ENCODE measurements at places on chromosomes 7 and 10.

GRCh38 chr10:19638896-19639233 is 177.4 kb upstream of the PLXDC2 start:
- DNase-seq, result no peak

GRCh38 chr7:127635659-127636285 is 16.2 kb upstream of the SND1 start:
- DNase-seq, result no peak

DNA sequence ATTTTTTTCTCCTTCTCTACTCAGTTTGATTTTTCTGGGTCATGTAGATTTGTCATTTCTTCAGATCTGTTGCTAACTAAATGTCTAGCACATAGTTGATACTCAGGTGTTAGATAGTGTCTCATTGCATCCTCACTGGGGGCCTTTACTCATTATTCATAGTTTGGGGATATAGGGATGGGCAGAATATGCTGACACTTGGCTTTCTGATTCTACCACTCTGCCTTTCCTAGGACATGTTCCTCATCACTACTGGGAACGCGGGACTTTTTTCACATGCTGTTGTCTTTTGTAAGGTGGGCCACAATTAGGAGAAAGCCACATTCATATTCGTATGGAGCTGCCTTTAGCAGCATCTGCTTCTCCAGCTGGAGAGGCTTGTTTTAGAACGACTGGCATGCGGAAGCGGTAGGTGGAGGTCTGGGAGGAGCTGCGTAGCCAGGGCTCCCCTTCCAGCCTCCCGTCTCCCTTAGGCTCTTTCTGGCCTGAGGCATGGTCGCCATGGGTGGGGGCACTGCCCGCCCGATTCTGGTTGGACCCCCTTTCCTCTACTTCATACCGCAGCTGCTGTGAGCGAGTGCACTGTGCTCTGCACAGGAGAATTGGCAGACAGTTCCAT is 78.8 kb downstream of the SND1 start:
- DNase-seq, result no peak

DNA sequence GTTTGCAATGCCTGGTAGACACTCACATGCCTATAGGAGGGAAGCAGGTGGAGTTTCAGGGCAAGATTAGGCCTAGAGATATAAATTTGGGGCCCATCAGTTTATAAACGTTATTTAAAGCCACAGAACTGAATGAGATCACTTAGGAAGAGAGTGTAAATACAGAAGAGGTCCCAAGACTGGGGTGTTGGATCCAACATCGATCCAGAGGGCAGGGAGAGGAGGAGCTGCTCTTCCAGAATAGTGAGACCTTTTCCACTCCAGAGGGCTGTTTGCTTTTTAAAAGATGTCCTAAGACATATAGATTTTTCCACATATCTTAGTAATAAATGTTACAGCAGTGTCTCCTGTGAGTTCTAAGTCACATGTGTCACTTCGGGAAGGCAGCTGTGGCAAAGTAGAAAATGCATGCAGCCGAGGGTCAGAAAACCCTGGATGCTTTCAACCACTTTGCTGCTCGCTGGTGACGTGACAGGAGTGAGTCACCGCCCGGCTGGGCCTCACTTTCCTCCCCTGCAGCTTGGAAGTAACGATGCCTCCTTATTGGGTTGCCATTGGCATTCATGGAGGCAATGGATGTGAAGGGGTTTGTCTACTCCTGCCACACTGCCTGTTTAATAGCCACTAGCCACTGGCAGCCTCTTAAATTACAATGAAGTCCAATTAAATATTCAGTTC is 95.4 kb downstream of the TRIL start:
- DNase-seq, result no peak

DNA sequence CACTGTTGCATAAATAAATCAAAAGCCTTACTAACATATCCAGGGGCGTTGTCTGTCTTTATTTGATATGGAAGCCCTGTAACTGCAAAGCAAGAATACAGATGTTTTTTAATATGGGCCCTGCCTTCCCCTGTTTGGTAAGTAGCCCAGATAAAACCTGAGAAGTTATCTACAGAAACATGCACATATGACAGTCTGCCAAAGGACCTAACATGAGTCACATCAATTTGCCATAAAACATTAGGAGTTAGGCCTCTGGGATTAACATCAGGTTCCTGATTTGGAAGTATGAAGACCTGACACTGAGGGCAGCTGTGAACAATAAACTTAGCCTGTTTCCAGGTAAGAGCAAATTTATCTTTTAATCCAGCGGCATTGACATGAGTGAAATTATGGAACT is 1588.8 kb downstream of the REEP3 start:
- no peak for DNase-seq

DNA sequence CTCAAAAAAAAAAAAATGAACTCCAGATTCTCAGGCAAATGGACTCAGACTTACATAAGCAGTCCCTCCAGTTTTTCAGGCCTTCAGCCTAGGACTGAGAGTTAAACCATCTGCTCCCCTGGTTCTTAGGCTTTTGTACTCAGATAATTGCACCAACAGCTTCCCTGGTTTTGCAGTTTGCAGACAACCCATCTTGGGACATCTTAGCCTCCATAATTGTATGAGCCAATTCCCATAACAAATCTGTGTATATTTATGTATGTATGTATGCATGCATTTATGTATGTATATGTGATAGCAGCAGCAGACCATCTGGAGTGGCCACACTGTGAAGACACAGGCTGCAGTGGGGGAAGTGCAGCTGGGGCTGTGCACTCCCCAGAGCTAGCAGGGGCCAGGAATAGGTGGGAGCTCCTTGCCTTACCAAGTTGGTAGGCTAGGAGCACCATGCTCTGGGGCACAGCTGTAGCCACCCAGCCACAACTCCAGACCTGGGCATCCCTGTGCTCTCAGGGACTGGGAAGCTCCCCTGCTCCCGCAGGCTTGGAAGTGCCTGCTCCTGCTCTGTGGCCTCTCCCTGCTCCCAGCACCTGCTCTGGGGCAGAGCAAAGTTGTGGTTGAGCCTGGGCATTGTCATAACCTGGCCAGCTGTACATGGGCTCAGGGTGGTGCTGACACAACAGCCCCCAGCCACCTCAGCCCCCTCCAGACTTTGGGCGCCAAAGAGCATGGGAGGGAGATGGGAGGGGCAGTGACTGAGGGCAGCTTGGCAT is 8.9 kb upstream of the KLHL7 start:
- no peak for DNase-seq

- no peak for DNase-seq
These were observed 70.5 kb downstream of the ZNF503 start for GRCh38 chr10:75331081-75331480.

- no peak for DNase-seq
These were observed 7.9 kb downstream of the NUDT13 start for GRCh38 chr10:73117976-73118743.

DNA sequence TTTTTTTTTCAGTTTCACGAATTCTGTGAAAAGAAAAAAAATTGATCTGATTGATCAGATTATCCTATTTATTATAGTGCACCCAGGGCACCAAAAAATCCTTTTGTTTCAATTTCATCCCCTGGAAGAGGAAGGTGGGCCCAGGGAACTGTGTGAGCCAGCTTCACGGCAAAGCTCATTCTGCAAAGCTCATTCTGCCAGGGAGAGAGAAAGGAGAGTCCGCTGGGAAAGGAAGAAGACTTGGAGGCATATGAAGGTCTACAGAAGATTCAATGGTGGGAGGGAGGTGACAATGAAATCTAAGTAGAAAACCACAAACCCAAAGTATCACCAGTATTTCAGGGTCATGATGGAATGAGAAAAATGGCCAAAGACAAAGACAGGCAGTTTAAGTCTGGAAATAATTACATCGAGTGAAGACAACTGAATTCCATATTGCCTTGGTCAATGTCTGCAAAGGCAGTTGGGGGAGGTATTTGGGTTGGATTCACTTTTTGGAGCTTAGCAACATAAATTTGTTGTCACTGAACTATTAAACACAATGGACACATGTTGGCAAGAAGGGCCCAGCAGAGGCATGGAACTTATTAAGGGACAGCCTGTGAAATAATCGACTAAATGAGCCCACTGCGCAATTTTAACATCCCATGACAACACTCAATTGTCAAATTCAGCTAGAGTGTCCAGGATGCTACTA is 587.8 kb upstream of the MKI67 start:
- no peak for DNase-seq

- DNase-seq, result no peak
These were observed 667.1 kb downstream of the INHBA start for GRCh38 chr7:41035794-41036193.

DNA sequence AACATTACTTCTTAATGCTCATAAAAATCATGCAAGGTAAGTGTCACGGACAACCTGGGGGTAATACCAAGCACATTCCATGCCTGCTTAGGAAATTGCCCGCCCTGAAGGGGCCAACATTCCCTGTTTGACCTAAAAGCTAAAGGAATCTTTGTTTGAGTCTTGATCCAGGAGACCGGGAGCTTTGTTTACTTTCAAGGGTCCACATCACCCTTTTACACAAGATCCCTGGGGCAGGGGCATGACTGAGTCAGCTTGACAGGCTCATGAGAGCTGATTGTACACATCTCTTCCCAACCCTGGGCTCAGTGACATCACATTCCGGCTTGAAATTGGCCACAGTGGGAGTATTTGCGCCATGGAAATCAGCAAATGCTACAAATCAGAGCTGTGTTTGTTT is 248.1 kb upstream of the HABP2 start:
- DNase-seq, result no peak

- no peak for DNase-seq
These were observed 345.0 kb upstream of the STEAP1 start for GRCh38 chr7:89809291-89809690.

- no peak for DNase-seq
These were observed 677 bp downstream of the SKAP2 start for GRCh38 chr7:26863518-26864308.

GRCh38 chr7:43849047-43849446 is 20.3 kb downstream of the MRPS24 start:
- DNase-seq, result no peak

DNA sequence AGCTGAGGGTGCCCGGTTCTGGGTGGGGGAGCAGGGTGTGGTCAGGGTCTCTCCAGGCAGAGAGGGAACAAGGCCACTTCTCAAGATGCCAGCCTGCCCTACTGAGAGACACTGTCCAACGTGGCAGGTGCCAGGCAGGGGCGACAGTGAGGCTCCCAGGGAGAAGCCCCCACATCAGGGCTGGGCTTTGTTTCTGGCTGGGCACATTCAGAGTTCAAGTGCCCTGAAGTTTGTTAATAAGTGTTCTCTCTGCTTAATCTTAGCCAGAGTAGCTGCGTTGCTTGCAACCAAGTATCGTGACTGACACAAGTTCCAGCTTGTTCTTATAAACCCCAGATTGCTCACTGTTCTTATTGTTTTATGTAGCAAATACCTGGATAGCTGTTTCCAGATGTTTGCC is 21.8 kb downstream of the FOXL3 start:
- DNase-seq, result no peak

DNA sequence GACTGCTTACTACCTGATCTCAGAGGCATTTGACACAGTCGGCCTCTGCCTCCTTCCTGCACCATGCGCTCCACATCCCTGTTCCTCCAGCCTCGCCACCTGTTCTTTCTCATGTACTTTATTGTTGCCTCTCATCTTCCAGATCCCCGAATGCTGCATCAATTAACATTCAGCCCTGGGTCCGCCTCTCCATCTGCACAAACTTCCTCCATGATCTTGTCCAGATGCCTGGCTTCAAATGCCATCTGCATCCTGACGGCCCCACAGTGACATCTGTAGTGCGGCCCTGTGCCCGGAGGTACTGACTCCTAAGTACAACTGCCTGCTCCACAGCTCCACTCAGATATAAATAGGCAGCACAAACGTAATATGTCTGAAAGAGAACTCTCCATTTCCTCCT is 51.2 kb upstream of the STK17A start:
- no peak for DNase-seq

DNA sequence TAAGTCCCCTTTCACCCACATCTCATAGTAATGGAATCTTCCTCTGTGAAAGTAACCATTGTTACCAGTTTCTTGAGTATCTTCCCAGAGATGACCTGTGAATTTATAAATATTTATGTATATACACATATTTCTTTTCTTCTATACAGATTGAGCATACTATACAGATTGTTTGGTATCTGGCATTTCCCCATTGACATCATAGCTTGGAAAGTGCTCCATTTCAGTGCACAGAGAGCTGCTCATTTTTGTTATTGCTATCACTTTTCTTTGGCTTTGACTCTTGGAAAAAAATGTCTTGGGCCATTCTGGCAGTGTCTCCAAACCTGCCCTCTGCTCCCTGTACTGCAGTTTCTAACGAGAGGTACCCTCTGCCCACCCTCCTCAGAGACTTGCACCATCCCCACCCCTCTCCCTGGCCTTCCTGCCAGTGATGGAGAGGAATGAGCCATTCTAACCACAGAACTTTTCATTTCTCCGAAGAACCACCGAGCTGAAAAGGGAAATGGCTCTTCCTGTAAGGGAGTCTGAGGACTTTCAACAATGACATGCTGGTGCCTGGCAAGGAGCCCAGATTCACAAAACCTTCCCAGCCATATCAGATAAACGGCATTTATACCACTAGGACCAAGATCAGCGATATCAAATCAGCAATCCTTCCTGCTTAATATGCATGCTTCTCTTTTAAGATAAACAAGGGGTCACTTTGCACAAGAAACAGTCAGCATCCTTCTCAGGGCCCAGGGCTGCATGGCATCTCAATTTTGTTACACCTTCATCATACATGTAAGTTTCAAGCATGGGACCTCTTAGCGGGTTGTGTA is 19.7 kb upstream of the CCSER2 start:
- no peak for DNase-seq

DNA sequence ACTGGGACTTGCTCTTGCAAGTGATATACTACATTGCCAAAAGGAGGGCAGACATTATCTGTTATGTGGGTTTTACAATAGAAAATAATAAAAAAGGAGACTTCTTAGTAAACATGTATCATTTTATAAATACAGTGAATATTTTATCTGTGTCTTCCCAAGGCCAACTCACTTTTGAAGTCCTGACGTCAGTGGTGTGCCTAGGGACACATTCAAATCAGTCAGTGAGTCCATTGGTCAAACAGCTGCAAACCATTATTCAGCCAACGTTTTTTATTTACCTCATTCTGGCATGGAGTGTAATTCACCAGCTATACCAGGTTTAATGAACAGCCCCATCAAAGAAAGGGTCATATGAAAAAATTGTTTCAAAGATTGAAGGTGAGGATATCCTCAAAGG is 263.7 kb downstream of the IPMK start:
- DNase-seq, result no peak

GRCh38 chr7:47536661-47537611 is 45.0 kb downstream of the TNS3 start:
- DNase-seq, result no peak
